Mesothelial cell of epicardium (in vitro differentiated cells): ENCODE measurements at places on chromosomes 11 and 22. TPM values are rescaled to one million over a fixed set of nuclear protein-coding genes. Genes with fewer than 3 reads are reported as not detected.
A peak's percentile ranks its signal among the peaks of the same experiment; 100 is the strongest.

GRCh38 chr22:46070803-46071450 is 79.4 kb upstream of the PPARA start:
- H3K4me1 ChIP-seq, result peaks cover 24% of the 10 kb centered on the region
- no peak overlapping the region for H3K27ac ChIP-seq
- peaks cover 5% of the 10 kb centered on the region for H3K36me3 ChIP-seq

The DNAJC24 gene
- 21.6 to 24.4 TPM (median 23.1 TPM) in 3 replicates for total RNA-seq

The PATE4 gene
- total RNA-seq, result not detected in 3 replicates

DNA sequence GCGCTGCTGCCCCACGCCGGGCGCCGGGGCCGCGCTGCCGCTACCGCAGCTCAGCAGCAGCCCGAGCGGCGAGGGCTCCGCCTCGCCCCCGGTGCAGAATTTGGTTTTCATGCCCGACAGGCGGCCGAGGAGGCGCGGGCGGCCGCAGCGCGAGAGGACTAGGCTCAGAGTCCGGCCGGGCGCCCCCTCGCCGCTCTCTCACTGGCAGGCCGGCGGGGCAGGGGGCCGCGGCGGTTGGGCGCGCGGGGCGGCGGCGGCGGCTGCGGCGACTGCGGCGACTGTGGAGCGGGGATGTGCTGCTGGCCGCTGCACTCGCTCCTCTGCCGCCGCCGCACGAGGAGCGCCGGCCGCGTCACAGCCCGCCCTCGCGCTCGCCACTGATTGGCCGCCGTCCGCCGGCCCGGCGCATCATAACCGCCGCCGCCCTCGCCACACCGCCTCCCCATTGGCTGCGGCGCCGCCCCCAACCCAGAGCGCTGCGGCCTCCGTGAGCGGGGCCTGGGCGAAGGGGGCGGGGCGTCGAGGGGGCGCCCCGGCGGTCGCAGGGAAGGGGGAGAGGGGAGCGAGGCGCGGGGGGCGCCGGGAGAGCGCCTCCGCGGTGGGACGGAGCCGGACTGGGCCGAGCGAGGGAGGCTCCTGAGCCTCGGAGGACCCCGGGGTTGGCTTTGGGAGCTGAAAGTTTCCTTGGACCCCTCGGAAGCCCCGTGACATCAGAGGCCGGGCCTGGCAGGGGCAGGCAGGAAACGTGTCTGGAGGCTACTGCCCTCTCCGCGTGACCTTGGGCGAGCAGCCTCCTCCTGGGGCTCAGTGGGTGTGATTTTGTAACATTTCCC is at the start of gene CHKA:
Gene CHKA (minus strand): TSS at position 322 of the 833 bp plus-strand sequence. CDS start 211 bp downstream, at position 111.
- peak within 1 kb of the TSS; percentile 98 for H3K27ac ChIP-seq
- peaks cover 53% of the 10 kb centered on the region for H3K4me1 ChIP-seq
- peak; percentile 95 for DNase-seq
- H3K36me3 ChIP-seq, result no peaks in the 10 kb centered on the region

DNA sequence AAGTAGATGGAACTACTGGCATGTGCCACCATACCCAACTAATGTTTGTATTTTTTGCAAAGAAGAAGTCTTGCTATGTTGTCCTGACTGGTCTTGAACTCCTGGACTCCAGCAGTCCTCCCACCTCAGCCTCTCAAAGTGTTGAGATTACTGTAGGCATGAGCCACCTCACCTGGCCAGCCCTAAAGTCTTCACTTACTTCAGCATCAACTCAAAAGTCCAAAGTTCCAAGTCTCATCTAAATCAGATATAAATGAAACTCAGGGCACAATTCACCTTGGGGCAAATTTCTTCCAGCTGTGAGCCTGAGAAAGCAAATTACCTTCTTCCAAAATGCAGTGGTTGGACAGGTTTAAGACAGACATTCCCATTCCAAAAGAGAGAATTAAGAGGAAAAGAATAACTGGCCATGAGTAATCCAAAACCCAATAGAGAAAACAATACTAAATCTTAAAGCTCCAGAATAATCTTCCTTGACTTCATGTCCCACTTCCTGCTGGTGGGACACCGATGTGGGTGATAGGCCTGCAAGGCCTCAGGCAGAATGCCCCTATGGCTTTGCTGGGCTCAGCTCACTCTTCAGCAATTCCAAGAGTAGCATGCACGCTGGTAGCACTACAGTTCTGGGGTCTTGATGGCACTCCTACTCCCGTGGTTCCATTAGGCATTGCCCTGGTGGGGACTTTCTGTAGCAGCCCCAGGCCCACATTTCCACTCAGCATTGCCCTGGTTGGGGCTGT is 50.3 kb downstream of the TUG1 start:
- DNase-seq, result no peak
- no peaks in the 10 kb centered on the region for H3K4me1 ChIP-seq
- no peaks in the 10 kb centered on the region for H3K27me3 ChIP-seq
- H3K4me3 ChIP-seq, result no peak overlapping the region
- no peak overlapping the region for H3K27ac ChIP-seq
- no peaks in the 10 kb centered on the region for H3K36me3 ChIP-seq

DNA sequence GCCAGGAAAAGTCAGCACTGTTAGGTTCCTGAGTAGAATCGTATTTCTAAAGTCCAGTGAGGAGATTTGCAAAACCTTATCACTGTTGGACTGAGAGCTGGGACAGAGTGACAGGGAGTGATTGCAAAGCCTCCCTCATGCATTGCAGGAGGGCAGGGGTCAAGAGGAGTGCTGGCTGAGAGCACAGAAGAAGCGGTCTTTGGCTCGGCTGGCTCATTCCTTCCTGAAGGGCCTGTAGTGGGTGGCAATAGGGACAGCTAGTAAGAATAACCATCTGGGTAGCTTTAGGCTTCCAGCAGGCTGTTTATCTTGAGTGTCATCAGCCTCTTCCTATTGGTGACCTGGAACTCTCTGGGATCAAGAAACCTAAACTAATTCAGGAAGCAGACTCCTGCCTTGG is 53.4 kb downstream of the CD44 start:
- no peak for DNase-seq
- peaks cover 4% of the 10 kb centered on the region for H3K4me1 ChIP-seq
- peaks cover 5% of the 10 kb centered on the region for H3K27me3 ChIP-seq
- H3K36me3 ChIP-seq, result no peaks in the 10 kb centered on the region

- peaks cover 37% of the 10 kb centered on the region for H3K36me3 ChIP-seq
- H3K4me3 ChIP-seq, result no peak overlapping the region
- DNase-seq, result no peak
- H3K27ac ChIP-seq, result no peak overlapping the region
Measured at GRCh38 chr11:95780544-95780943, 9.0 kb downstream of the FAM76B start.

The VPS37C gene
- total RNA-seq, result 24.8 to 29.1 TPM (median 26.5 TPM) in 3 replicates
